Effector CD4-positive, alpha-beta T cell (primary cell): ENCODE measurements at places on chromosomes 11 and 22.

GRCh38 chr11:86469491-86470388 is 95.1 kb downstream of the CCDC81 start:
- no peak for DNase-seq

DNA sequence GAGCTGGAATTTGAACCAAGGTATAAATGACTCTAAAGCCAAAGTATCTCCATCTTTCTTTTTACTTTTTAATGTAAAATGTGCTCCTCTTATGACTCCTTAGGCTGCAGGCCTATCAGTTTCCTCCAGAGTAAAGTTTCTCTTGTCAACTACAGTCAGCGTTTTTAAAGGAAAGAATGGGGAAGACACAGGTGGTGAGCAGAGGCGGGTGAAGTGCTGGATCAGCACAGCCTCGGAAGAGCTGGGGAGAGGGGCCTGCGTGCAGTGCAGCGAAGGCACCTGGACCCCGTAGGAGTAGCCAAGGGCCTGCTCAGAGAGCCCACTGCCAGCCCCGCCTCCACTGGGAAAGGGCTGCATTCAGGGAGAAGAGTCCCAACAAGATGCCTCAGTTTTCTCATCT is 48.8 kb upstream of the ALX4 start:
- DNase-seq, result no peak

DNA sequence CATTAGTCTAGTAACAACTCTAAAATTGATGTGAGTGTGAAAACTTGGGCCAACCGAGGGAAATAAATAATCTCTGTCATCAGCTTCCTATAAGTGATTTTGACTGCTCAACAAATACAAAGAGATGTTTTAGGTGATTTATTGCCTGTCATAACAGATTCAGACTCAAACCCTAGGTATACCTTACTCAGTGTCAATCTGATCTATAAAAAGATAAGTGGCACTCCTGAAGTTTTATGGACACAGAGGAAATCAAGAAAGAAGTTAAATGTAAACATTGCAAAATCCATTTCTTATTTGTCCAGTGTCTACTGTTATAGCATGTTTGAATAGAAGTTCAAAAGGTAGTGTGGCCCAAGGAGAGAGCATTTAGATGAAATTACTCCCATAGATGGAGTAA is 30.4 kb upstream of the TYR start:
- no peak for DNase-seq

- DNase-seq, result no peak
Observed at GRCh38 chr11:32426819-32427615, 8.3 kb downstream of the WT1 start.
